ENCODE measurements at places on chromosomes 5 and 9.
A peak's percentile ranks its signal among the peaks of the same experiment; 100 is the strongest.

GRCh38 chr9:97633859-97634490 lies 354 bp downstream of the NCBP1 start:
- no peak for DNase-seq

DNA sequence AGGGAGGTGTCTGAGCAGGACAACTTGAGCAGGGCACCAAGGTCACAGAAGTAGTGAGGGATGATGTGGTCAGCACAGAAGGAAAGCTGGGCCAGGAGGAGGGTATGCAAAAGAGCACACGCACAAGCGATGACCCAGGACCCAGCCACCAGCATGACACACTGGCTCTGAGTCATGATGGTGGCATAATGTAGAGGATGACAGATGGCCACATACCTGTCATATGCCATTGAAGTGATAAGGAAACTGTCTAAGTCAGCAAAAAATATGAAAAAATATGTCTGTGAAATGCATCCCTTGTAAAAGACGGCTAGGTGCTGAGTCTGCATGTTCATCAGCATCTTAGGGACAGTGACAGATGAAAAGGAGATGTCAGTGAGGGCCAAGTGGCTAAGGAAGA lies 380 bp downstream of the OR1J1 start:
- no peak for DNase-seq

DNA sequence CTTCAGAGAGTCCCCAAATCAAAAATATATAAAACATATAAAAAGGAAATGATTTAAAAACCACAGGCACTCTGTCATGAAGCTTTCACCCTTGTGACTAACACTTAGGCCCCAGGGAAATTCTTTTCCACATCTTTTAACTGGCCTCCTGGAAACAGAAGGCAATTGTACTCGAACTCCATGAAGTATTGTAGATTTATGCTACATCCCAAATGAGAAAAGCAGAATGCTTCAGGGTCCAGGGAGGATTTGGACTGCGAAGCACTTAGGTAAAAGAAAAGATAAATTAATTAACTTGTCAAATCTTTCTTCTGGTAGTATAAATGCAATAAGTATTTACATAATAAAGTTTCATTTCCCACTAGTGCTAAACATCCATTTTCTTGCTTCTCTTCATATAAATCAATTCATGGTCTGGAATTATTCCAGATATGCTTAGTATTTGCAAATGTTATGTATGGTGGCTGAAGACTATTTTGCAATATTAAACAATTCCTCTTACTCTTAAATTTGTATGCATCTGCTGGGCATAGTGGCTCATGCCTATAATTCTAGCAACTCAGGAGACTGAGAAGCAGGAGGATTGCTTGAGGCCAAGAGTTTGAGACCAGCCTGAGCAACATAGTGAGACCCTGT lies 64.9 kb upstream of the ELL2 start:
- no peak for DNase-seq

DNA sequence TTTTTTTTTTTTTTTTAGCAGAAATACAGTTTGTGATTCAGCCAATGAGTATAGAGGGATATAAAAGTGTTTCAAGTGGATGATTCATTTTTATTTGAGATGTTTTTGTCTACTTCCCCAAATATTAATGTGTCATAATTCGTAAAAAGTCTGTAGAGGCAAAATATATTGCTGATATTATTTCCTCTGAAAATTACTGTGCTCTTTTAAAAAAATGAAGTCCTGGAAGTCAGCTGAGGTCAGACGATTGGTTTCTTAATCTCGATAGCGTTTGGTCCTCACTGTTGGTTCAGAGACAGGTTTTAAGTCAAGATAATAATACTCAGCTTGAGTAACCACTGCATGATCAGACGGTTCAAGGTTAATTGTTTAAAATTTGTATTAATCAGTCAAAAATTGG lies 19.5 kb downstream of the IL9 start:
- no peak for DNase-seq

- no peak for DNase-seq
Measured at GRCh38 chr9:105118636-105119035, 125.8 kb upstream of the SLC44A1 start.

DNA sequence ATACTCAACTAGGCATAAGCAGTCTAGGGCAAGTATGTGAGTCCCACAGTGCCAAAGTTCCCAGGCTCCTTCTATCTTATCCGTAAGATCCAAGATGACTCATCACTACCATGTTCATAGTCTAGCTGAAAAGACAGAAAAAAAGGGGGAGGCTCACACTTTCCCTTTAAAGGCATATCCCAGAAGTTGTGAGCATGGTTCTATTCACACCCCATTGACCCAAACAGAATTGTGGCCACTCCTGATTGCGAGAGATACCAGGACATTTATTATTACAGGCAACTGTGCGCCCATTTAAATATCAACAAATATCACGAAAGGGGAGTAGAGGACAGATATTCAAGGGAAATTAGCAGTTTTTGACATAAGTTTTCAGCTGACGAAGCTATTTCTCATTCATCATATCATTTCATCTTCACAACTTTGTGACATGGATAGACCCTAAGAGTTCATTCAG lies 8.1 kb upstream of the PFDN1 start:
- DNase-seq: no peak

DNA sequence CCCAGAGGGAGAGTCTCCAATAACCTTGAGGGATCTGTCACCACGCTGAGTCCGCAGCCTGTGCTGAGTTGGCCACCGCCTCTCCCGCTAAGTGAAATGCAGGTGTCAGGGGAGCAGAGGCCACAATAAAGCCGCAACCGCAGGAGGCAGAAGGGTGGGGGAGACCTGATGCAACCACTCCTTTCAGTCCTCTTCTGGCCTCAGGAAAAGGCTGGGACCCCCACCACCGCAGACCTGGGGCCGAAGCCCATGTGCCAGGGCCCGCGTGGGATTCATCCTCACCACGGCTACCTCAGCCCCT lies 576 bp downstream of the MAP1B start:
- no peak for DNase-seq

DNA sequence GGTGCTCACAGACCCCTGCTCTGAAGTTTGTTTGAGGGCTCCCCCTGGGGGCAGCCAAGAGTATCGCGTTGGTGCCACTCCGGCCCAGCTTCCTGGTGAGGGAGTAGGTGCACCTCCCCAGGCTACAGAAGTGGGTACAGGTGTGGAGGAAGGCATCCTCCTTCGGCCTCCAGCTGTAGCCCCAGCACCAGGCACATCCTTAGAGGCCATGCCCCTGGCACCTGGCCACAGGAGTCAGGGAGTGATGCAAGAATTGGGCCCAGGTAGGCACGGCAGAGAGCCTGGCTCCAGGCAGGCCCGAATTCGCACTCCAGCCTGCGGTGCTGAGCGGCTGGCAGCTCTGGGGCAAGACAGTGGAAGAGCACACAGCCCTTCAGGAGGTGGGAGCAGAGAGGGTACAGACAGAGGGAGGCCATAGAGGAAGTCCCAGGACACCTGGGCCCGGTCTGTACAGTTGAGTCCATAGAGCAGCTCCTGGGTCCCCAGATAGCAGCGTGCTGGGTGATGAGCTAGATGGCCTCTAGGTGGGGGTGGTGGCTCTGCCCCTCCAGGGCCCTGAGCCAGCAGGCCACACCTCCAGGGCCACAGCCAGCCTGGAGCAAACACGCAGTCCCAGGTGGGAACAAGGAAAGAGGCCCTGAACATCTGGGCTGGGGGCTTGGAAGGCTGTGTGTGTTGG lies 2.4 kb downstream of the SAPCD2 start:
- peak; percentile 69 for DNase-seq

GRCh38 chr9:9949978-9950377 lies 662.8 kb downstream of the PTPRD start:
- no peak for DNase-seq

DNA sequence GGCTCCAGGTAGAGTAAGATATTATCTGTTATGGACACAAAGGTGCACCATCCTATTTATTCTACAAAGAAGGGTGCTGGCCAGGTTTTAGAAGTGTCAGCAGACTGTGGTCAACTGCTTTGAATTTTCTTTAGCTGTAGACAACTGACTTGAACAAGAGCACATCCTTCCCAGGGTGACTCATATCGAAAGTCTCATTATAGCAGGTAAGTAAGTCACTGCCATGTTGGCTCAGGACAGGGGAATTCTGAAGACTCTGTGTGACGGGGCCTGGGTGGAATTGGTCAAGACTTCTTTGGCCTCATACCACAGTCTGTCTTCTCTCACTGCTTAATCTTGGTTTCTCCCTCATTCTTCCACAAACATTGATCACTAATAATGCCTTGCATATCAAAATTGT lies 214.5 kb upstream of the CDH9 start:
- DNase-seq: no peak

GRCh38 chr9:130410443-130410842 lies 34.3 kb upstream of the ASS1 start:
- no peak for DNase-seq

- no peak for DNase-seq
Measured at GRCh38 chr9:77800924-77801551, 152.9 kb upstream of the GNA14 start.

DNA sequence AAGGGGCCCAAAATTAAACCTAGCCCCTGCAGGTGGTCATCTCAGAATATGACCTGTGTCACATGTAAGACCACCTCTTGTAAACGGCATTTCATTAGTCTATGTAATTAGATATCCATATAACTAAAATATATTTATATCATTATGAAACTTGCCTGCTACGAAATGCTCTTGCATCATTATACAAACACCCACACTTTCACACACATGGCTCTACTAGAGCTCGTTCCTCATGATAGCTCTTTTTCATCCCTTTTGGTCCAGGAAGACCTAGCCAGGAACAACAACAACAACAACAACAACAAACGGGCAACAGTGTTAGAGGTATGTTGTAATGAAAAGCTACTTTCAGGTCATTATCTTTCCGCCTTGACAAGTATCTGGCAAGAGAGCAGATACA lies 58.6 kb downstream of the LHFPL2 start:
- no peak for DNase-seq

GRCh38 chr5:97936231-97936630 lies 753.2 kb upstream of the RIOK2 start:
- no peak for DNase-seq

- DNase-seq: no peak
Measured at GRCh38 chr5:90071066-90071465, 338.5 kb downstream of the CETN3 start.

DNA sequence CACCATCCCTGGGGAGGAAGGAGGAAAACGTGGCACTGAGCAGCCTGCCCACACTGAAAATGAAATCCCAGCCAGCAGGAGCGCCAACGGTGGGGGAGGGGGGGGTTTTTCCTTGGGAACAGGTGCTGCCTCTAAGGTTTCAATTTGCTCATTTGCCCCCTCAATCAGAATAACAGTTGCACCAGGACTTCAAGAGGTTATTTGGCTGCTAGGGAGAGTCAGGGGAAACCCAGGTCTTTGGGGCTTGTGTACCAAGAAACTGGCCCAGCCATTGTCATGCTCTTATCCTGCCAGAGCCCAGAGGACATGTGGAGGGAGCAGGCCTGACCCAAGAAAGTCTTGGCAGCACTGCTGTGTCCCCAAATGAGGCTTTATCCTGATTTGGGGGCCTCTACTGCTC lies 66.5 kb downstream of the NDFIP1 start:
- DNase-seq: no peak
